ENCODE measurements at places on chromosomes 1 and 21.

DNA sequence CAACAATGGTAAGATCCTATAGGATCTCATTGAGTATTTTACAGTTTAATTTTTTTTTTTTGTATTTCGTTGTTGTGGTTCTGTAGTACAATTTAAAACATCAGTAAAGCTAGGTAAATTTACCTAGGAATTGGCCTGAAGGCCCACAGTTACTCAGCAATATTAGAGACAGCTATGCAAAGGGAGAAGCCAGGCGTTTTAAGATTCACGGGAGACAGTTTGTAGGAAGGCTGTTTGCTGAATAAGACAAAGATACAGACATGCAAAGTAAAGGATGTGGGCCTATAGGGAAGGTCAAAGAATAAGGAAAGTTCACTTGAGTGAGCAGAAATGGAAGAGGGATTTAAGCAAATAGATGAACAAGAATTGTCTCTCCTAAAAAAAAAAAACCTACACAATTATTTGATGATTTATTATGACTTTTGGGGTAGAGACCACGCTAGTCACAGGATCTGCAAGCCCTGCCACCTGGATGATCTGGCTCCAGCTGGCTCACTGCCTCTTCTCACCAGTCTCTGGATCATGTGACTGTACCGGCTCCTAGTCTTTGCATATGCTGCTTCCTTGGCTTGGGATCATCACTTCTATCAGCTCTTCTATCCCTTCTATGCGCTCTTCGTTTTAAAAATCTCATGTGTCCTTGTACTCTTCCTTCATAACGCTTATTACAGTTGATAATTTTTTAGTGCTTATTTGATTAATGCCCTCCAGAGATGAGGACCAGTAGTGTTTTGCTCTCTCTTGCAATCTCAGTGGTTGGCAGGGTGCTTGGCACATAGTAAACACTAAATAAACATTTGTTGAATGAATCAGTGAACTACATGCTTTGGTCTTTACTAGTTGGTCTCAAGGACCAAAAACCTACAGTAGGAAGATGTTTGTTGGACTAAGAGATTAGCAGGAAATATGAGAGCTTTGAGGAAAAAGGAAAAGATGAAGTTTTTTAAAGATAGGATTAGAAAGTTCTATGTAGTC lies 14.1 kb downstream of the DYRK1A start:
- no peak for DNase-seq

DNA sequence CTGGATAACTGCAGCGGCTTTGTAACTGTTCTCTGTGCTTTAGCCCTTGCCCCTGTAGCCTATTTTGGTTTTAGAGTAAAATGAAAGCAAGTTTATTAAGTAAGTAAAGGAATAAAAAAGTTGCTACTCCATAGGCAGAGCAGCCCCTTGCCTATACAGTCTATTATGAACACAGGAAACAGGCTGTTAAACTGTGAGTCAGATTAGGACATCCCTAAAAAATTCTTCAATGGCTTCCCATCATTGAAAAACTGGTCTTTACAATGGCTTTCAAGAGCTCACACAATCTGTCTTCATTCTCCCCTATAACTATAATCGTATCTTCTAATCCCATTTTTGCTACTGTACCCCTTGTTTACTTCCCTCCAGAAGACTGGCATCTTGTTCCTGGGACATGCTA lies 43.0 kb downstream of the ATG4C start:
- DNase-seq, result no peak

DNA sequence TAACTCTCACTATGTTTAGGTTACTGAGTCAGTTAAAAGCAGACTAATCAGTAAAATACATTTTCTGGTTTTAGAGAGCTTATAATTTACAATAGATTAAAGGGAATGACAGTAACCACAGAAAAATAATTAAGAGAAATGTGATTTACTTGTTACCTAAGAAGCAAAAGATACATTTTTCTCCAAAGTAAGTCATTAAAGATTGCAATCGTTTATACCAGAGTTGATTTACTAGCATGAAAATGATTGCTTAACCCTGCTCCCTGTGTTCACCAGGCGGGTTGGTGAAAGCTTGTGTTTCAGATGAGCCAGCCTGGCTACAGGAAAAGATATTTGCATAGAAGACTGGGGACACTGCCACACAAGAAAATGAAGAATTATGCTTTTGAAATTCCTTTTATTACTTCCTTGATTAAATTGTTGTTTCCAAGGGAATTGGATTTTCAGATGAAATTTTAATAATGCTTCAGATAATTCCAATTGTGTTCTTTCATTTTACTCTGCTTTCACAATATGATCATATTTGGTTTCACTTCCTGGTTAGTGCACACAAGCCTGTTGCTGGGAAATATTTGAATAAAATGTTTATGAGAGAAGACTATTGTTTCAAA lies 27.9 kb downstream of the LRRC8B start:
- DNase-seq, result peak; percentile 27

GRCh38 chr1:110462964-110463363 lies 12.0 kb downstream of the PROK1 start:
- DNase-seq, result no peak

- DNase-seq, result peak; percentile 85
Measured at GRCh38 chr1:167057241-167057688, 32.9 kb downstream of the GPA33 start.

DNA sequence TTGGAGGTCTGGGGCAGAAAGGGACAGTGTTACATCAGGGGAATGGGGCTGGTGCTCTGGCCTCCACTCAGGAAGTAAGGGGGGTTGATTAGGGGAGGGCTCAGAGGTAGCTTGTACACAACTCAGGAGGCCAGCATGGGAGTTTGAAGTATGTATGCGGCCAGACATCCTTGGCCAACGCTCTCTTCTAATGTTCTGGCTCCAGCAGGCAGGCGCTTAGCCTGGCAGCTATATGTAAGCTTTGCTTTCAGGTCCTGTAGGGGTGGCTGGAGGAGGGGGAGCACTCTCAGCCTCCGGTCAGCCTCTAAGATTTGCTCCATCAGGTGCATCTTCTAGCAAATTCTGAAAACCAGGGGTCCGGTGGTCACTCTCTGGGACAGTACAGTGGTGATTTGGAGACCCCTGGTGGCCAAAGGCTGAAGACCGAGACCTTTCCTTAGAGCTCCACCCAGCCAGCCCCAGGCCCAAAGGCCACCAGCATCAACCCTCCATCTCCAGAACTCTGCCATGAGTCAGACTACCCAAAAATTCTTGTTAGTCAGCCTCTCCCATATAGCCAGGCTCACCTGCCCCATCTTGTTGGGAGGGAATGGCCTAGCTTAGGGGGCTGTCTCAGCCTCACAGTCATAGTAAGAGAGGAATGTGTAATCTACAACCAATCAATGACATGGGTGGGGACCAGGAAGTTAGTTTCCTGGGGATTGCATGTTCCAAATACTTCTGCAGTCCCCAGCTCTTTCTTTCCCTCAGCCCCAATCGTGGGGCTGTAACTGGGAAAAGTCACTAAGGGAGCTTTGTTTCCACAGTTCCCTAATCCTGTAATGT lies 9.7 kb upstream of the COL8A2 start:
- peak; percentile 17 for DNase-seq

DNA sequence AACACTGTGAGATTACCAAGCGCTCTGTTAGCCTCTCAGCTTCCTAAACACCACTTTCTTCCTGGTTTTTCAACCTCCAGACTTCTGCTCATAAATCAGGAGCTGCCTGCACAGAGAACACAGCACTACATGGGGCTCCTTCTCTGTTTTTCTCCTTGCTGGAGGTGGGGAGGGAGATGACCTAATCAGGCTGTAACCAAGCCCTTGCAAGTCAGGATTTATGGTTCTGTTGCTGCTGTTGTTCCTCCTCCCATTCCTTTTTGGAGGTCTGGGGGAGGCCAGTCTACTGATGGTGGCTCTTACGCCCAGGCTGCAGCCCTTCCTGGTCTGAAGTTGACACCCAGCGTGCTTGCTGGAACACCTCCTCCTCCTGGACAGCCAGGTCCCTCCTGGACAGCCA lies 80.9 kb upstream of the AJAP1 start:
- no peak for DNase-seq

- no peak for DNase-seq
Measured at GRCh38 chr1:6867729-6868659, 82.7 kb downstream of the CAMTA1 start.

DNA sequence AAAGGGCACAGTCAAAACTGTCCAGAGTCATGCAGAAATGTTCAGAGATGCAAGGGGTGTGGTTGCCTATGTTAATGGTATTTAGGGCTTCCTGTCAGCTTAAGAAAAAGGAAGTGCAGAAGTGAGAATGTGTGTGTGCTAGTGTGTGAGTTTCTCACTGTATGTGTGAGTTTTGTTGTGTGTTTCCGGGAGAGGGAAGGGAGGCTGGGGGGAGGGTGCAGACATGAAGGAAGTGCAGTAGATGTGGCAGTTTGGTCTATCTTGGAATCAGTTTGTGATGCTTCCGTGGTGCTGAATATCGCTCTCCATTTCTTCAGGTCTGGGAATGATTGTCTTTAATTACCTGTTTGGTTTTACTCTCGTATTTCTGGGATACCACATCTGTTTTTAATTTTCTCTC lies 16.5 kb upstream of the ATP6V1G3 start:
- DNase-seq, result no peak

DNA sequence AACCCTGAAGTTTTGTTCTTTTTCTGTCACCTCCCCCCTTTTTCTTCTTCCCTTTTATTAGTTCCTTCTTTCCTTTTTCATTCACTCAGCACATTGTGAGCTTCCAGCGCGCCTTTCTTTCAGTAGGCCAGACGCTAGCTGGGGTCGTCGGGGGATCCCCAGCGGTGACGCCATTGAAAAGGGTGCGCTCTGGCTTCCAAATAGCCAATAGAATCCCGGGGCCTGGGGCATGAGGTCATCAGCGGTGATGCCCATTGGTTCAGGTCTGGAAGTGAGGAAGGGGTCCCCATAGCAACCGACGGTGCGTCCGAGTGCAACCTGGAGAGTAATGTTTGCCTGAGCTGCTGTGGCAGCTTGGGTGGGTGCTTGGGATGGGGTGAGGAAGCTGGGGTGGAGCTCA lies 6.9 kb upstream of the EFNA3 start:
- DNase-seq, result no peak

- no peak for DNase-seq
Measured at GRCh38 chr1:170716835-170717429, 53.0 kb downstream of the PRRX1 start.

DNA sequence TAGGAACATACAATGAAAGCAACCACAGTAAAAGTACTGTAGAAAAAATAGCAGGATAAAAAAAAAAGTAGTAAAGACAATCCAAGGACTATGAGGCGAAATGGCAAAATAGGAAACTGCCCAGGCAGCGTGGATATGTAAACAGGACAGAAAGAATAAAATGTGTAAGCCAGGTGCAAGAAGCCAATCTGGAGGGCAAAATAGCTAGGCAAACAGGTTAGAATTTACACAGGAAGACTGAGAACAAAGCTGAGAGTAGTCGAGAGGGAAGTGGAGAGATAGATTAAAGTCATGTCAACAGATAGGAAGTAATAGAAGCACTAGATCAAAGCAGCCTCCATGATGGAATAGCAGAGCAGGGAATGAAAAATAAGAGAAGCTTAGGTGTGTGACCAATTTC lies 124.2 kb upstream of the B3GALT2 start:
- DNase-seq, result peak; percentile 60

DNA sequence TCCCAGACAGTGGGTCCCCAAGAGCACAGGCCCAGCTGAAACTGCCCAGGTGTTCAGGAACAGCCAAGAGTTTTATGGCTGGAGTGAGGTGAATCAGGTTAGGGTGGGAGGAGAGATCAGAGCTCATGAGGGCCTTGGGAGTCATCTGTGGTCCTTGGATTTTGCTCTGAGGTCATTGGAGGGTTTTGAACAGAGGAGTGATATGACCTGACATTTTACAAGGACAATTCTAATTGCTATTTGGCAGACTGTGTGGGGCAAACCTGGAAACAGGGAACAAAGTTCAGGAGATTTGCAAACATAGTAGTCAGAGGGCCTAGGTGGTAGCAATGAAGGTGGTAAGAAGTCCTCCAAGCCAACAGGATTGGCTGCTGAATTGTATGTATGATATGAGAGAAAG lies 31.1 kb upstream of the LRRN2 start:
- no peak for DNase-seq

GRCh38 chr1:212915245-212916091 lies 34.9 kb upstream of the VASH2 start:
- DNase-seq, result peak; percentile 48

- DNase-seq, result peak; percentile 52
Measured at GRCh38 chr1:76330991-76331603, 256.6 kb downstream of the ST6GALNAC3 start.

DNA sequence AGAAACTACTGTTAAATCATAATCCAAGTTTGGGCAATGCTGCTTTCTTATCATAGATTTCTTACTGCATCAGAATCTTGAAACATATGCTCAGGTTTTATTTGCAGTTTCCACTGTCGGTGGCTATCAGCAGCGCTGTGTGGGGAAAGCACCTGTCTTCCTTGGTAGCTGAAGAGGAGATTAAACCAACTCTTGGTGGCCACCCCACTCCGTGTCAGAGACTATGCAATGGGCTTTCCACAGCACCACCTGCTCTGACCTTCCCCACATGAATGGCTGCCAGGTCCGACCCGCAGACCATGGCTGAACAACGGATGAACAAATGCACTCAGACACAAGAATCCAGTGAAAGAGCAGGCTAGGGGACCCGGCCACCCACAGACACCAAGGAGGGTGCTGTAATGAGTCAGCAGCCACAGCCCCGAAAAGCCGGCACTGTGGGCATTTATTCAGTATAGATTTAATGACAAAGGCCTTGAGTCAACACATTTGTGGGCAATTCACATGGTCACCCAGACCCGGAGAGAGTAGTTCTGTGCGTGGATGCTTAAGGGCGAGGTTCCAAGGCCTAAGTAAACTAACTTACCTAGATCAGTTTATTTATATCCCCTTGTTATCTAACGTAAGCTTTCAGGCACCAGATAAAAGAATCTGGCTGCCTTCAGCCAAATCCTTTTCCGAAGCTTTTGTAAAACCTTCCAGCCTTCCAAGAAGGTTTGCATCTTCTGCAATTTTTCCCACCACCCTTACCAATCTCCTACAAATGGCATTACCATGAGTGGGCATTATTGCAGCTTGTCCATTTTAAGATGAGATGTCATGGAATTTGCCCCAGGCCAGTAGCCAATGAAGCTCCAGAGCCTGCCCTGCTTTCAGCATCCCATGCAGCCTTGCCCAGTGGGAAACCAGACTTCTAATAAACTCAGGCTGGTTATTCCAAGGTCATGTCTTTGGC lies 82.7 kb downstream of the HLCS start:
- DNase-seq, result no peak

GRCh38 chr1:97758541-97759057 lies 162.2 kb downstream of the DPYD start:
- no peak for DNase-seq

DNA sequence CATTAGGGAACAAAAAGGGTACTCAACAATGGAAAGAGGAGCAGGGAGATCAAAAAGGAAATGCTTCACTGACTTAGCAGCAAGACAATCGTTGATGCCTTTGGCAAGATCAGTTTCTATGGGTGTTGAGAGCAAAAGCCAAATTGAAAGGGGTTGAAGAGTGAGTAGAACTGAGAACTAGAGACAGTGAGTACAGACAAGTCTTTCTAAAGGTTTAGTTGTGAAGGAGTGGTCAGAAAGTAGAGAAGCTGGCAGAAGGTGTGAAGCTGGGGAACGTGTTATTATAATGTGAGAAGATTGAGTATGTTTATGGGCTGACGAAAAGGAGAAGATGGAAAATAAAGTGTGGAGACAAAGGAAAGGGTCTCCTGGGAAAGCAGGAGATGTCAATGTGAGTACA lies 221.2 kb upstream of the USP25 start:
- no peak for DNase-seq
